ENCODE measurements at places on chromosomes 5 and 9. TPM values are rescaled to one million over a fixed set of nuclear protein-coding genes. Genes with fewer than 3 reads are reported as not detected.

DMRT2 gene
- 3.1 TPM for total RNA-seq

PCDH1 gene
- 13.0 TPM for total RNA-seq

PRSS3 gene
- total RNA-seq = not detected

HRH2 gene
- 1.3 TPM for total RNA-seq

ACOT12 gene
- total RNA-seq = 0.36 TPM

FRMPD1 gene
- 1.8 TPM for total RNA-seq

Data from motor neuron (in vitro differentiated cells).